ENCODE measurements at places on chromosomes 6 and 20.

DNA sequence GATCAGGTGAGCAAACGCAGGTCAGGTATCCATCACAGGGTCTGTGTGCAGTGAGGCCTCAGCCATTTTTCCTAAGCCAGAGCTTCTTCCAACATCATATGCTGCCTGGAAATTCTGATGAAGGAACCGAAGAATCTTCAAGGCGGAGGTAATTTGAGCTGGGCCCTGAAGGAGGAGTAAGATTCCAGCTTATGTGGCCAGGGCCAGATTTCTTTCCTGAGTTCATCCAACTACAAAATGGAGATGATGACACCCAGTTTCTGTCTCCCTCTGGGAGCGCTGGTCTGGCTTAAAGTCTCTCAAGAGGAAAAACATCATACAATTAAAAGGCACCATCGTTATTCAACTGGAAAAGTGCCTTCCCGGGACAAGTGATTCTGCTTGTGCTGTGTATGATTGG, 6.9 kb upstream of the MANBAL start:
- peak; percentile 77 for DNase-seq

DNA sequence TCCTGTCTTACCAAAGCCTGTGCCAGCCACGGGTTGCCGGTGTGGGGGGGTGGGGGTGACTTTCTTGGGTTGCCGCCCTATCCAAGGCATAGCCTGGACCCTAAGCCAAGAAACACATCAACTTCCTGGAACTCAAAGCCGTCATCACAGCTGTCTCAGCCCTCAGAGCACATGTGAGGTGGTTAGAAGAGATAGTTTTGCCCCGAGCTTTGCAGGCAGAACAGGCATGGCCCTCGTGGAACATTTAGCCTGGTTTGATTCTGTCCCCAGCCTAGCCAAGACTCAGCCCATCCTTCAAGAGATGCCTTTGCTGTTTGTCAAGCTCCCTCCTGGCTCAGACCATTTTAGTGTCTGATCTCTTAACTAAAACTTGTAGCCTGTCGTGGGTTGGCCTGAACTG, 64.9 kb downstream of the RREB1 start:
- peak; percentile 72 for DNase-seq

DNA sequence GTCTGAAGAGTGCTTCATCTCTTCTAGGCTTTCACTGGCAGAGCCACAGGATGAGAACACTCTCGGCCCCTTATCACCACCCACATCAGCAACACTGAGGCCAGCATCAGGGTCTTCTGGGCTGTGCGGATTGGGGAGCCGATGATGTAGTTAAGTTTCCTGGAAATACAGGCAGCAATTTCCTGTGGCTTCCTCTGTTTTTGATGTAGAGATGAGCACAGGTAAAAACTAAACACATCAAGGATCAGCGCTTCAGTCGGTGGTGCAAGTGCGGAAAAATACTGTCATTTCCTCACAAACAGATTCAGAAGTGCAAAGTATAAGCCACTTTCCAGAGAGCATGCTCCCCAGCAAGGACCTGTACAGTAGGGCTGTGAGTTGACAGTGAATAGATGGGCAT, 62.6 kb downstream of the BACH2 start:
- no peak for DNase-seq

GRCh38 chr20:7772371-7772770, 167.9 kb downstream of the HAO1 start:
- peak; percentile 4 for DNase-seq

DNA sequence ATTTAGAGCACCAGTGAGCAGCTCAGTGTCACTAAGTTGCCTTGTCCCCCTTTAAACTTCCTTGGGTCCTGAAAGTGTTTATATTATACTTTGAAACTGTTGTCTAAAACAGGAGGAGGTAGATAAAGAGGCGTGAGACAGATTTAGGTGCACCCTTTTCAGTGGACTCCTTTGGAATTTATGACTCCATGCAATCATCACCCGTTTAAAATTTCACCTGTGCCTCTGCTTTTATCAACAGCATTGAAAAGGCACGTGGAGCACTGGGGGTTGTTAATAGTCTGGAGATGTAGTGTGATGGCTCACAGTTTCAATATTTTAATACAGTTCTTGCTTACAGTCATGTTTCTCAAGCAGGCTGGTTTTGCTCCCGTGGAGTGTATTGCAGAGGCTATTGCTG, 162.2 kb downstream of the PHACTR1 start:
- no peak for DNase-seq

- DNase-seq = peak; percentile 31
Measured at GRCh38 chr20:59598625-59599310, 5.6 kb upstream of the PHACTR3 start.

GRCh38 chr20:58813369-58813768, 37.3 kb downstream of the GNAS-AS1 start:
- DNase-seq = no peak

- no peak for DNase-seq
Measured at GRCh38 chr6:80029470-80029869, 25.0 kb downstream of the TTK start.

GRCh38 chr6:14903176-14904038, 342.5 kb upstream of the JARID2 start:
- no peak for DNase-seq

DNA sequence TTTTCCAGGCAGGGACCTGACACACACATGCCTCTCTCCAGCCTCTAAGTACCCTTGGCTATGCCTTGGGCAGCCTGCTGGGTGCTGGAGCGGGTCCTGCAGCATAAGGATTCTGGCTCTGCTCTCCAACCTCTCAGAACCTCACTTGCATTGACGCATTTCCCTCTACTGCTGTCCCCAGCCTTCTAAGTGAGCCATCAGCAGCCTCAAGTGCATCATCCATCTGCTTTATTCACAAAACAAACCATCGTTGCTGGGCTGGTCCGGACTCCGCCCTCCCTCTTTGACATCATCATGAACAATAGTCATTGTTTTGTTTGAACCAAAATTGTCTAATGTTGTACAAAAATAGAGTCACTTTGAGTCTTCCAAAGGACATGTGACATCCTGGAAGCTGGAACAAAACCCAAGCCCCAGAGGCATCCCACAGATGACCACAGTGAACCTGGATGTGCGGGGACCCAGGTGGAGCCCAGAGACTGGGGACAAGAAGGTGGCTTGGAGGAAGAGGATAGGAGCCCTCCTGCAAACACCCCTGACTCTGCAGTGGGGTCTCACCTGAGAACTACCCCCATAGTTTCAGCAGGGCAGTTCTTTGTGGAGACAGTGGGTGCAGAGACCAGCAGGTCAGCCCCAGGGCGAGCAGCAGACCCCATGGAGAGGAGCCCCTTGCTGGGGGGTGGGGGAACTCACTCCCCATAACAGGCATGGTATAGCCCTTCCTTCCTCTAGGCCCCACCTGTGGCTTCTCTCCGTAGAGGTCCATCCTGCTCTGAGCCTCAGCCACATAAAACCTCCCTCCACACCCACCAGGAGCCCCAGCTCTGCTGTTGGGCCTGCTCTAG, 230.1 kb downstream of the SYNDIG1 start:
- no peak for DNase-seq

GRCh38 chr6:136846046-136846445, 23.7 kb downstream of the PEX7 start:
- peak; percentile 43 for DNase-seq

DNA sequence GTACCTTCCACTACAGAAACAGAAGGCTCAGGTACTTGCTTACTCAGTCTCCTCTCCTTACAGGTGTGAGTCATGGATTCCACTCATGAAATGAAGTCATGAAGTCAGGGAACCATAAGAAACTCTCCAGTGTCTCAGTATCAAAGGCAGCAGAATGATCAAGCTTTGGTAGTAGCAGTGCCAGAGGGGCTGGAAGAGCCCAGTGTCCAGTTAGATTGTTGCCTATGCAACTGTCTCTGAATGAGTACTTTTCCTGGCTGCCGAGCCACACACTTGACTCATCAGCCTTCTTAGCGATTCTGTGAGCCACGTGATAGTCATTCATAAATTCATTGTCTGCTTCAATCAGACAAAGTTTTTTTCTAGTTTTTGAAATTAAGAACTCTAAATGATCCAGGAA, 52.2 kb upstream of the DTNBP1 start:
- DNase-seq = peak; percentile 34

- no peak for DNase-seq
Measured at GRCh38 chr20:845226-845868, 11.8 kb downstream of the FAM110A start.

GRCh38 chr6:150271501-150272263, 97.1 kb upstream of the IYD start:
- no peak for DNase-seq

GRCh38 chr6:156687789-156688619, 89.2 kb upstream of the ARID1B start:
- peak; percentile 34 for DNase-seq

DNA sequence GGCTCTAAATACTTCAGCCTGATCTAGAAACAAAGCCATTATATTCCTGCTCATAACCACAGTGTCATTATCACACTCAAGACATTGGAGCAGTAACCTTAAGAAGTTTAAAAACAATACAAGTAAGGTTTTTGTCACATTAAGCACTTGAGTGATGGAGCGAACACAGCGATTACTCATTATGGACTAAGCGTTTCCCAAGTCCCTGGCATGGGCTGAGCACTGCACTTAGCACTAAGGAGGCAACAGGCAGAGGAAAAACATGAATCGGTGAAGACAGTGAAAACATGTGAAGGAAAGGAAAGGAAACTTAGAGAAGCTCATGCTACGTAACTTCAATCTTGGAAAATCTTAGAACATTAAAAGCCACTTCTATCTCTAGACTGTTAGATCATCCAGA, 108.7 kb downstream of the SLC24A3 start:
- DNase-seq = no peak

DNA sequence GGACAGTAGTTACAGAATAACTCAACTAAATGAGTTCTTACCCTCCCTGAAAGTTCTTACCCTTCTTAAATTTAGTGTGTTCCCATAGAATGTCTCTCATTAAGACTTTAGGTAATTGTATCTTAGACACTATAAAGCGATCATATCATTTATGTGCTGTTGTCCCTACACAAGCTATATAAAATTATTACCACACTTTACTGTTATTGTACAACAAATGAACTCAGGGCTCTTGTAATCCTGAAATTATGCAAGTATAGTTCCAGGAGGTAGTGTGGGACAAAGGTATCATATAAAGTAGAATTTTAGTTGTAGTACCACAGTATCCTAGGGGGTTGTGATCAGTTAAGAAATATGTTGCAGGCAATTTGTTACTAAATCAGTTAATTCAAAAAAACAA, 167.4 kb upstream of the CARMIL1 start:
- DNase-seq = no peak

DNA sequence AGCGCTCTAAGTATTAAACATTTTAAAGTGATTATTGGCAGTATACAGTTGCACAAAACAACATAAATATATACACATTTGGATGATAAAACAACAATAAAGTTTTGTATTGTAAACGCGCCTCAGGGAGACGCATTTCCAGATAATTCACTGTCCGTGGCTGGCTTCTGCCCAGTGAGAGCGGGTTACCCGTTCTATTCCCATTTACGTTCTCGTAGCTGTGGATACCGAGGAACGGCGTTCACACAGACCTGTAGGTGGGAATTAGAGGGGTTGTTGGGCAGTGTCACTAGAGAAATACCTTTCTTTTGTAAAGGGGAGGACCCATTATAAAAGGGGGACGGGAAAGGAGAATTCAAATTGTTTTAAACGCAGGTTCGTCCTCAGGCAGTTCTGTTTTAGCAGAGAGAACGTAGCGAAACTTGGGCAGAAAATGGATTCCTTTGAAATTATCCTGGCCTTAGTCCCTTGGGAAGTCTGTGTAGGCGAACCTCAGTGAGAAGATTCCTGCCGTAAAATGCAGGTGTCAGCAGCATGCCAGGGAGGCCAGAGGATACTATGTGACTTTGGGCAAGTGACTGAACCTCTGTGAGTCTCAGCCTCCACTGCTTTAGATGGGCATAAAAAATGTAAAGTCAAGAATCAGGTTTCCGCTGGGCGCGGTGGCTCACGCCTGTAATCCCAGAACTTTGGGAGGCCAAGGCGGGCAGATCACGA, 756 bp downstream of the MTG2 start:
- DNase-seq = no peak

DNA sequence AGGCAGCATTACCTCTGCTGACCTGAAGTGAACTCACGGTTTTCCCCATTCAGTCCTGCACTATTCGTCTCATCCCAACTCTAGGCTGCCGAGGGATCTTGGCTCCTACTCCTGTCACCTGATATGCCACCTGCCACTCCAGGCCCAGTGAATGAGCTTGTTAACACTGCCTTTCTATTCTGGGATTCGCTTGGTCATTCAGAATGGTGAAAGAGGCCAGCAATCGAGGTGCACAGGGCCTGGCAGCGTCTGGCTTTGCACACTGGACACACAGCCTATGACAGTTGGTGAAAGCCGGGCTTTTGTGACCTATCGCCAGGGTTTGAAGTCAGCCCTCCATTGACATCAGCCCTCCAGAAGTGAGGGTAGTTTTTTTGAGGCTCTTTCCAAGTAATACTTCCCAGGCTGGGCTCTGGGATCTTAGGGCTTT, 59.3 kb upstream of the MYL9 start:
- no peak for DNase-seq

DNA sequence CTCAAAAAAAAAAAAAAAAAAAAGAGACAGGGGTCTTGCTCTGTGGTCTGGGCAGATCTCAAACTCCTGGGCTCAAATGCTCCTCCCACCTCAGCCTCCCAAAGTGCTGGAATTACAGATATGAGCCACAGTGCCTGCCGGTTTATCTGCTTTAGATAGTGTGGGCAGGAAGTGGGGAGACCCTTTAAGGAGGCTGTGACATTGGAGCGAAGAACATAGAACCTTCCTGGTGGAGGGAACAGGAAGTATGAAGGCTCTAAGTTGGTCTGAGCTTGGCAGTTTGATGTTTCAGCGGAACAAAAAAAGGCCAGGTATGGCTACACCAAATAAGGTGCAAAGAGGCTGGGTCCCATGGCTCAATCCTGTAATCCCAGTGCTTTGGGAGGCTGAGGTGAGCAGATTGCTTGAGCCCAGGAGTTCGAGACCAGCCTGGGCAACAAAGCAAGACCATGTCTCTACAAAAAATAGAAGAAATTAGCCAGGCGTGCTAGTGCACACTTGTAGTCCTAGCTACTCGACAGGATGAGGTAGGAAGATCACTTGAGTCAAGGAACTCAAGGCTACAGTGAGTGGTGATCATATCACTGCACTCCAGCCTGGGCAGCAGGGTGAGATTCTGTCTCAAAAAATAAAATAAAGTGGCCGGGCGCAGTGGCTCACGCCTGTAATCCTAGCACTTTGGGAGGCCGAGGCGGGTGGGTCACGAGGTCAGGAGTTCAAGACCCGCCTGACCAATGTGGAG, 8.7 kb upstream of the ZMYND8 start:
- DNase-seq = no peak

GRCh38 chr20:58359441-58359840, 29.6 kb upstream of the VAPB start:
- DNase-seq = no peak

DNA sequence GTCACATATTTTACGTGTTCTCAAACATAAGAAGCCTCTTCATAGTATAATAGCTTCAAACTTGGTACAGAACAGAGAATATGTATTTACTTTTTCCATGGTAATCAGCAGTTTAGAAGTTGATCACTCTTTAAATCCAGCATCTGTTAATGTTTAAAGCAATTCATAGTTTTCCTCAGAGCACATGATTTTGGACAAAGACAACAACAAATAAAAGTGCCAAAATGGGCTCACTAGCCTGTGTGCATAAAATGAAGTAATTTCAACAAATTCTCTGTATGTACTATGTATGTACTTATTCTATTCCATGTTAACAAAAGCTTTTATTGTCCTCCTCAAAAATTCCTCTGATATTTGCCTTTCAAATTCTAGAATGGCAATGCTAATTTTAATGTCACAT, 38.1 kb upstream of the UST start:
- DNase-seq = no peak

GRCh38 chr20:40895182-40895581, 133.4 kb upstream of the TOP1 start:
- no peak for DNase-seq

- DNase-seq = no peak
Measured at GRCh38 chr6:36544228-36544627, 3.1 kb downstream of the STK38 start.

All from fibroblast of skin of right biceps (primary cell).